ENCODE measurements at places on chromosomes 12 and 14.

DNA sequence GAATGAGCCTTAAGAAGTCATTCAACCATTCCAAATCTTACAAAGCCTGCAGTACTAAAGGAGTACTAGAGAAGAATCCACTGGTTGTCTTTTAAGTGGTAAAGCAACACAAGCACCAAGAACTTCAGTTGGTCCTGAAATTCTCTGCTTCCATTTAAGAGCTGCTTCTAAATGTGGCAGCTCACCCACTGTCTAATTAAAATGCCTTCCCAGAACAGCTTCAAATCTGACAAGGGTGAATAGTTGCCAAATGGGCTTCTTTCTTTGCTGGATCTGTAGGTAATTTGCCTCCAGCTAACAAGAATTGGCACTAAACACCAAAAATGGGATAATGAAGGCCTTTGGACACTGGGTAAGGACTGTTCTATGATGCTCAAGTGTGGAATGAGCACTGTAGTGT lies 72.2 kb upstream of the NAP1L1 start:
- no peaks in the 10 kb centered on the region for H3K27me3 ChIP-seq
- H3K27ac ChIP-seq = no peak overlapping the region
- H3K36me3 ChIP-seq = no peaks in the 10 kb centered on the region
- no peak for DNase-seq
- no peaks in the 10 kb centered on the region for H3K4me1 ChIP-seq

DNA sequence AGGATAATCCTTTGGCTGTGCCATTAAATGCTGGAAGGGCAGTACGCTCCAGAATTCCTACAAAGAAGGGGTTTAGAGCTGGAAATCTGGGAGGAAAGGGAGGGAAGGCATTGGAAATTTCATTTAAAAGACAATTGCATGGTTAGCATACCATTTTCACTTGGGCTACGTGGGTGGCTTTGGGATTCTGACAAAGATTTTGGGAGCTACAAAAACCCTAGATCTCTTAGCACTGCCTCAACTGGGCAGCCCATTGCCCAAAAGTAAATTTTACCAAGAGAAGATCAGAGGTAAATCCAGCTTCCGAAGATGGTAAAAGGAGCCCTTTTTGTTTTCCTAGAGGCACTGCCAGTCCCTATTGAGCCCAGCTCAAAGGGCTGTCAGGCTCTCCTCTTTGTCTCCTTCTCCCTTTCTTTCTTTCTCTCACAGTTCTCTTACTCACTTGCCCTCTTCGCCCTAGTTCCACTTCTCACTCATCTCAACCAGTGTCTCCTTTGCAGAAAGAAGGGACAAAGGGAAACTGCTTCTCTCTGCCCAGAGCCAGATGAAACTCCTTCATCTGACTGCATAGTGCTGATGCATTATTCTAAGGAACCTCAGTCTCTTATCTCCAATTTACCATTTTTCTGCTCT lies 125.4 kb upstream of the PLEKHA5 start:
- peak; percentile 49 for DNase-seq
- peaks cover 33% of the 10 kb centered on the region for H3K4me1 ChIP-seq
- no peak overlapping the region for H3K4me3 ChIP-seq

DNA sequence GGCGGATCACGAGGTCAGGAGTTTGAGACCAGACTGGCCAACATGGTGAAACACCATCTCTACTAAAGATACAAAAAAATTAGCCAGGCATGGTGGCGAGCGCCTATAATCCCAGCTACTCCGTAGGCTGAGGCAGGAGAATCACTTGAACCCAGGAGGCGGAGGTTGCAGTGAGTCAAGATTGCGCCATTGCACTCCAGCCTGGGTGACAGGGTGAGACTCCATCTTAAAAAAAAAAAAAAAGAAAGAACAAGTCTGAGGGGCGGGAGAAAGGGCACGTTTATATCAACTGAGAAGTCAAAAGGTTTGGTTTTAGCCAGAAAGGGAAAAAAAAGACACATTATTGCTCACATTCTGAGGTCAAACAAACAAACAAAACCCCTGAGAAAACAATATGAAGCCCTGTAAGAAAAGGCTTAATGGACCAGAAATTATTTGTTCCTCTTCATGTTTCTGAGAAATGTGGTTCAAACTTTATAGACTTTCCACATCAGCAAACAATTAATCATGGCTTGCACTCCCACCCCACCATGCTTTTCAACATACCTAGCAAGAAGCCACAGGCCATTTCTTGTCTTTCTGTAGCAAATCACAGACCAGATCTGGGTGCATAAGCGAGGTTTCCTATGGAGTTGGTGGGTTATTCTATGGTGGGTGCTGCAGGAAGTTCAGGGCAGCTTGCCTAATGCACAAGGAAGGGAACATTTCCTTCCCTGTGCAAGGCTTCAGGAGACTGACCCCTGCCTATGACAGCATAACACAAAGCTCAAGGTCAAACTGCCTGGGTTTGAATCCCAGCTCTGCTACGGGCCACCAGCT lies 80.1 kb downstream of the SSPN start:
- no peaks in the 10 kb centered on the region for H3K4me1 ChIP-seq
- no peak overlapping the region for H3K4me3 ChIP-seq
- H3K27me3 ChIP-seq = no peaks in the 10 kb centered on the region

- DNase-seq = no peak
- H3K4me3 ChIP-seq = no peak overlapping the region
- no peaks in the 10 kb centered on the region for H3K4me1 ChIP-seq
- no peaks in the 10 kb centered on the region for H3K36me3 ChIP-seq
- H3K27me3 ChIP-seq = peaks cover 8% of the 10 kb centered on the region
- no peak overlapping the region for H3K27ac ChIP-seq
These were observed 35.5 kb downstream of the PLXNC1 start for GRCh38 chr12:94183708-94184379.

DNA sequence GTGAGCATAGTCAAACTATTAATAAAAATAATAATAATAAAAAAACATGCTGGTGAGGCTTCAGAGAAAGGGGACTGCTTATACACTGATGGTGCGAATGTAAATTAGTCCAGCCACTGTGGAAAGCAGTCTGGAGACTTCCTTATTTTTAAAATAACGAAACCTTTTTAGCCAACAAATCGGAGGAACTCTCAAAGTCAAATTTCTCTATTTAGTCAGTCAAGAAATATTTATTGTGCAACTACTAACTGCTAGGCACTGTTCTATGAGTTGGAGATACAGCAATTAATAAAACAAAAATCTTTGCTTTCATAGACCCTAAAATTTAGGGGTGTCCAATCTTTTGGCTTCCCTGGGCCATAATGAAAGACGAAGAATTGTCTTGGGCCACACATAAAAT lies 10.8 kb downstream of the TAOK3 start:
- no peak overlapping the region for H3K27ac ChIP-seq
- no peaks in the 10 kb centered on the region for H3K27me3 ChIP-seq
- no peaks in the 10 kb centered on the region for H3K4me1 ChIP-seq
- DNase-seq = no peak
- no peak overlapping the region for H3K4me3 ChIP-seq

GRCh38 chr12:52473768-52474167 lies at the start of gene KRT6C:
Gene KRT6C, minus strand, starts transcription at chr12:52473805. Its CDS starts 68 bp downstream, at chr12:52473737.
- H3K27ac ChIP-seq = no peak within 1 kb of the TSS
- no peaks in the 10 kb centered on the region for H3K27me3 ChIP-seq
- H3K4me3 ChIP-seq = no peak within 1 kb of the TSS
- DNase-seq = no peak

GRCh38 chr12:34249271-34249670 lies 227.0 kb downstream of the ALG10 start:
- no peak overlapping the region for H3K4me3 ChIP-seq
- H3K27ac ChIP-seq = no peak overlapping the region
- H3K36me3 ChIP-seq = no peaks in the 10 kb centered on the region
- DNase-seq = no peak

DNA sequence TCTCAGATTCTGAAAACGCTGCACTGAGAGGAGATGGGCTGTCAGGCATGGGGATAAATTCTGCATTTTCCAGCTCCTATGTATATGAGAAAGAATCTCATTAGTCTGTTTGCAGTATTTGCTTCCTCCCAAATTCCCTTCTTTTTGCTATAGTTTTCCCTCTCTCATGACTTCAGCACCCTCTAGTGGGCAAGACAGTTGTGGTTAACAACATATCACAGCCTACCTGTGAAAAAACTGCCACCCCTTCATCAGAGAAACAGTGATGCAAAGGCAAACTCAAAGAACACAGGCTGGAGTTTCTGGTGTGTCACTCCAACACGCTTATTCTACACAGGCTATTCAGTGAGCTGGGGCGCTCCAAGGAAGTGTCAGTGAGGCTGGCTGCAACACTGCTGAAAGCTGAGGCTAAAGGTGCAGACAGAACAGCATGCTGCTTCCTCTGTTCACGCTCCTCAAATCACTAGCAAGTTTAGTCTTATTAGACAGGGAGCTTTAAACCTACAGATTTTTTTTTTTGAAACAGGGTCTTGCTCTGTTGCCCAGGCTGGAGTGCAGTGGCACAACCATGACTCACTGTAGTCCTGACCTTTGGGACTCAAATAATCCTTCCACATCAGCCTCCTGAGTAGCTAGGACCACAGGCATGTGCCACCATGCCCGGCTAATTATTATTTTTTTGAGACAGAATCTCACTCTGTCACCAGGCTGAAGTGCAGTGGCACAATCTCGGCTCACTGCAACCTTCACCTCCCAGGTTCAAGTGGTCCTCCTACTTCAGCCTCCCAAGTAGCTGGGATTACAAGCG lies 19.3 kb downstream of the ZC2HC1C start:
- DNase-seq = peak; percentile 67
- H3K27me3 ChIP-seq = no peaks in the 10 kb centered on the region
- H3K27ac ChIP-seq = no peak overlapping the region
- no peaks in the 10 kb centered on the region for H3K4me1 ChIP-seq

DNA sequence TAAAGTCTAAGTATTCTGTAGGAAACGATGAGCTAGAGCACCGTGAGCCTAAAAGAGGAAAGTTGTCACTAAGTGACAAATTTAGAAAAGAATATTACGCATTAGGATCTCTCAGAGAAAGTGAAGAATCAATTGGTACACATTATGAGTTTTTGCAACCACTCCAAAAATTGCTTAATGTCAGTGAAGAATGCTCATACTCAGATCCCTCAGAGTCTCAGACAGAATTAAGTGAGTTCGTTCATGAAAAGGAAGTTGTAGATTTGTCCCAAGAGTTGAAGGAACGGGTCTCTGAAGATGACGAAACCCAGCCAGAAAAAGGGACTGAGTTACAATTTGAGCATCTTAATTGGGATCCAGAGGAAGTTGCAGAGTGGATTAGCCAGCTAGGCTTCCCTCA lies 1.5 kb downstream of the SAMD15 start:
- DNase-seq = no peak
- H3K4me3 ChIP-seq = no peak overlapping the region
- H3K27me3 ChIP-seq = no peaks in the 10 kb centered on the region
- no peak overlapping the region for H3K27ac ChIP-seq
- no peaks in the 10 kb centered on the region for H3K36me3 ChIP-seq

DNA sequence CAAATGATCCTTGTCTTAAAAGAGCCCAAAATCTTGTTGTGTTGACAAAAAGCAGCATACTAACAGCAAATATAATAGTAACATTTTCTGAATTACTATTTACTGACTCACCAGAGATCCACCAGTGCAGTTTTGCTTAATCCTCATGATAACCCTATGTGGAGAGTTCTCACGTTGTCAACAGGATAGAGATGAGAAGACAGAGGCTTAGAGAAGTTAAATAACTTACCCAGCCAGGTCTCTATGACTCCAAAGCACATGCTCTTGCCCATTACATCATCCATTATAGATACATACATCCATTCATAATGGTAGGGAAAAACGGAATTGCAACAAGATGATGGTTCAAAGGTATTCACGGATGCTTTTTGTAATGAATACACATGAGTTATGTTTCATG lies 111.9 kb downstream of the PAX9 start:
- H3K27me3 ChIP-seq = no peaks in the 10 kb centered on the region
- H3K4me3 ChIP-seq = no peak overlapping the region
- no peak for DNase-seq
- H3K36me3 ChIP-seq = no peaks in the 10 kb centered on the region
- no peak overlapping the region for H3K27ac ChIP-seq

DNA sequence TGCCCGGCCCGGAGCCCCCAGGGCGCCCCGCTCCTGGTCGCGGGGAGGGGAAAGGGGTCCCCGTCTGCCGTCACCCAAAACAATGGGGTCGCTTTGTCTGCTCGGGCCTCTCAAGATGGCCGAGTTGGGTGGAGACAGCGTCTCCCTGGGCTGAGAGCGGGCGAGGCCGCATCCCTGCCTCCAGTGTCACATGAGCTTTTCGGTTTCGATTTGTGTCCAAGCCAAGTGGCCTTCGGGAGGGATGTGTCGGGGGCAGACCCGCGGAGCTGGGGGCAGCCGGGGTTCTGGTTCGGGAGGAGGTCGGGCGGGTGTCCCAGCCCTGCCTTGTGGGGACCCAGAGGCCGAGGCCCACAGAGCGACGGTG lies 790 bp downstream of the DYNC1H1 start:
- peaks cover 15% of the 10 kb centered on the region for H3K27me3 ChIP-seq
- H3K27ac ChIP-seq = peak overlapping the region; percentile 72
- no peak for DNase-seq
- H3K36me3 ChIP-seq = no peaks in the 10 kb centered on the region
- H3K4me1 ChIP-seq = peaks cover 3% of the 10 kb centered on the region

DNA sequence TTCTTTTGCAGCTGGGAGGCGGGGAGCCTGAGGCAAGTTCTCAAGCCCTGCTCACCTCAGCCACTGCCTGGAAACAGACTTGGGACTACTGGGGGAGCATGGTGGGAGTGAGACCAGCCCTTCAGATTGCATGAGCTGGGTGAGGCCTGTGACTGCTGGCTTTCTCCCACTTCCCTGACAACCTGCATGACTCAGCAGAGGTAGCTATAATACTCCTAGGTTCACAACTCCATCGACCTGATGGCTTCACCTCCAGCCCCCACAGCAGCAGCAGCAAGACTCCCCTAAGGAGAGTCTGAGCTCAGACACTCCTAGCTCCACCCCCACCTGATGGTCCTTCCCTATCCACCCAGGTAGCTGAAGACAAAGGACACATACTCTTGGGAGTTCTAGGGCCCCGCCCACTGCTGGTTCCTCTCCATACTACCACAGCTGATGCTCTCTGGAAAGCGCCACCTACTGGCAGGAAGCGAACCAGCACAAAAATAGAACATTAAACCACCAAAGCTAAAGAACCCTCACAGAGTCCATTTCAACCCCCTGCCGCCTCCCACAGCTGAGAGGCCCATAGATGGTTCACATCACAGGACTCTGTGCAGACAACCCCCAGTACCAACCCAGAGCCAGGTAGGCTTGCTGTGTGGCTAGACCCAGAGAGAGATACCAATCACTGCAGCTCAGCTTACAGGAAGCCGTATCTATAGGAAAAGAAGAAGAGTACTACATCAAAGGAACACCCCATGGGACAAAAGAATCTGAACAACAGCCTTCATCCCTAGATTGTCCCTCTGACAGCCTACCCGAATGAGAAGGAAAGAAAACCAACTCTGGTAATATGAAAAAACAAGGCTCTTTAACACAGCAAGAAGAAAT lies 68.7 kb downstream of the RPAP3 start:
- no peak overlapping the region for H3K4me3 ChIP-seq
- no peak overlapping the region for H3K27ac ChIP-seq
- no peaks in the 10 kb centered on the region for H3K36me3 ChIP-seq

DNA sequence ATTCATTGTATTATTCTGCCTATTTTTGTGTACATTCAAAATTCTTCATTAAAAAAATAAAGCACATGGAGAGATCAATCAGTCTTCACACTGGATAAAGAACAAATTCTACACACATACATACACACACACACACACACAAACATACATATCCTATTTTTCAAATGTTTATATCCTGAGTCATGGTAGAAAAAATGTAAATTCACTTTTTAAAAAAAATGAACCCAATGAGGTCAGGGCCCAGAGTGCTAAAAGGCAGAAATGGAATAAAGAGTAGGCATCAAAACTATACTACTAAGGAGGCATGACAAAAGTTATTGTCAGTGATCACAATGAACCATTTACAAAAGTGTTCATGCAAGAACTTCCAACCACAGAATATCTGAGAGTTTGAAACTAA lies 17.3 kb downstream of the GALC start:
- H3K4me1 ChIP-seq = no peaks in the 10 kb centered on the region
- H3K4me3 ChIP-seq = no peak overlapping the region
- no peaks in the 10 kb centered on the region for H3K36me3 ChIP-seq
- no peak overlapping the region for H3K27ac ChIP-seq
- no peak for DNase-seq

All from H1 (cell line).